Effector memory CD4-positive, alpha-beta T cell (primary cell): ENCODE measurements at places on chromosomes 2 and 18.

DNA sequence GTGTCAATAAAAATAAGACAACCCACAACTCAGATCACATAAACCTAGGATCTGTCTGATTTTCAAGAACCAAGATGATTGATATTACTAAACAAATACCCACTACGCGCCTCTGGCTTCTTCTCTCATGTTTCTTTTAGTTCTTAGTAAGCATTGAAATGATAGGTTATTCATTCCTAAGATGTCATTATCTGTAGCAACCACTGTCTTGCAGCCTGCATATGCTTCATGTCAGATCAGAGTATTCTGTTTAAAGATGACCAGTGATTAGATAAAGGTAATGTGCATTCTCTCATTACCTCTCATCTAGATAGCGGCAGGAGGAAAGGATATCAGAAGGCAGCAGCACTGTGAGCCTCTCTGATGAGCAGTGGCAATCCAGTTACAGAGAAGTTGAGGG lies 112.9 kb downstream of the SLC8A1 start:
- H3K36me3 ChIP-seq = no peaks in the 10 kb centered on the region
- no peak overlapping the region for H3K27ac ChIP-seq
- H3K27me3 ChIP-seq = no peaks in the 10 kb centered on the region
- H3K4me1 ChIP-seq = no peaks in the 10 kb centered on the region
- H3K4me3 ChIP-seq = no peak overlapping the region
- DNase-seq = no peak

DNA sequence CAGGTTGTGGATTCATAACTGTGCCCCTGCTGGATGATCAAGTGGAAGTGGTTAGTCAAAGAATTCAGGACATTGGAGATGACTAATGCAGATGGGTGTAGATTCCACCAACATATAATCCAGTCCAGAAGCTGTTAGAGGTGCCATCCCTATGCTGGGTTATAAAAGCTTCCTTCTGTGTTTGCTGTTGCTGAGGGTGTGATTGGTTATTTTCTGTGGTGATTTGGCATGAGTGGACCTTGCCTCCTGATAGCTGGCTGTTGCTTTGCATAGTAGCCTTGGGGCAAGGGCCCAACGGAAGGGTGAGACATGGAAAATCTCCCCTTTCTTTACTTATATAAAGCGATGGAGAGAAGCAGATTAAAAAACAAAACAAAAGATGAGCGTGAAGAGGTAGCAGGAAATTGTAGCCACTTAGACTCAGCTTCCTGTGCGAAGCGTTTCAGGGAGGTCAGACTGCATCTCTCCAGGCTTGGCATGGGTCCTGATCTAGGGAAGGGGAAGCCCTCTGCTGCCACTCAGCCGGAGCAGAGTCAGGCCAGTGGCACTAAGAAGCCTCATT lies 190.4 kb downstream of the FMNL2 start:
- no peaks in the 10 kb centered on the region for H3K4me1 ChIP-seq
- H3K4me3 ChIP-seq = no peak overlapping the region
- no peak for DNase-seq
- H3K27ac ChIP-seq = no peak overlapping the region
- no peaks in the 10 kb centered on the region for H3K36me3 ChIP-seq

DNA sequence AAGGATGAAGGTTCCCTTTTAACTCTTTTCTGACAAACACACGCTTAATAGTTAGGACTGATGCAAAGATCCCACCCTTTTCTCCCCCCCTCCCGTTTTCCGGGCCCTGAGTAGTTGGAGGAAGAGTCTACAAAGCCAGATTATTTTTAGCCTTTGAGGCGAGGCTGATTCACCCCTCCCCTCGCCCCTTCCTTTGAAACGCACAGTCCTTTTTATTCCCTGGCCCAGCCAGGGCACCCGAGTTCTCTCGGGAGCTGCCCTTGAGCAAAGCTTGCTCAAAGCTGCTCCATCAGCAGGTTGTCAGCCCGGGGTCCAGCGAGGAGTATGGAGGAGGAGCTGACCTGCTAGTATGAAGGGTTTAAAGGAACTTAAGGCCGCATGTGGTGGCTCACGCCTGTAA lies 47.1 kb upstream of the SPRED2 start:
- no peak overlapping the region for H3K27ac ChIP-seq
- no peak overlapping the region for H3K4me3 ChIP-seq
- no peaks in the 10 kb centered on the region for H3K27me3 ChIP-seq
- no peaks in the 10 kb centered on the region for H3K36me3 ChIP-seq
- H3K4me1 ChIP-seq = no peaks in the 10 kb centered on the region

GRCh38 chr2:224183086-224183485 lies 144.0 kb upstream of the SERPINE2 start:
- H3K27ac ChIP-seq = no peak overlapping the region
- no peaks in the 10 kb centered on the region for H3K27me3 ChIP-seq
- H3K4me3 ChIP-seq = no peak overlapping the region
- DNase-seq = no peak
- H3K36me3 ChIP-seq = no peaks in the 10 kb centered on the region
- no peaks in the 10 kb centered on the region for H3K4me1 ChIP-seq

DNA sequence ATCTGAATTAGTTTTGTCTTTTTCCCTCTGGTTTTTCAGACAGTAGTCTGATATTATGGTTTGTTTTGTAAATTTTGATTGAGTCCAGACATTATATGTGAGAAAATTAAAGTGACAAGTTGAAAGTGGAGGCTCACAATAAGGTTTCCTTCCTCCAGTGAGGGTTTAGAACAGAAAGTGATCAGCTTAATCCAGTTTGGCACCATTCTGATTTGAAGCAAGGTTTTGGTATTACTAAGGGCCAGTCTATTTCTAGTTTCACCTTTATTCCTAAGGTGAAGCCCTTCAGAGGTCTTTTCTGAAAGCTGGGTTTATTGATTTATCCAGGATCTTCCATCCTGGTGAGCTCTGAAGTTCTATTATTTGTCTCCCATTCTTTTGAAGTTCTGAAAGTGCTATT lies 68.7 kb downstream of the CDC42EP3 start:
- H3K4me1 ChIP-seq = peaks cover 19% of the 10 kb centered on the region
- H3K27me3 ChIP-seq = no peaks in the 10 kb centered on the region
- no peak for DNase-seq
- H3K27ac ChIP-seq = no peak overlapping the region
- H3K4me3 ChIP-seq = no peak overlapping the region
- peaks cover 13% of the 10 kb centered on the region for H3K36me3 ChIP-seq

DNA sequence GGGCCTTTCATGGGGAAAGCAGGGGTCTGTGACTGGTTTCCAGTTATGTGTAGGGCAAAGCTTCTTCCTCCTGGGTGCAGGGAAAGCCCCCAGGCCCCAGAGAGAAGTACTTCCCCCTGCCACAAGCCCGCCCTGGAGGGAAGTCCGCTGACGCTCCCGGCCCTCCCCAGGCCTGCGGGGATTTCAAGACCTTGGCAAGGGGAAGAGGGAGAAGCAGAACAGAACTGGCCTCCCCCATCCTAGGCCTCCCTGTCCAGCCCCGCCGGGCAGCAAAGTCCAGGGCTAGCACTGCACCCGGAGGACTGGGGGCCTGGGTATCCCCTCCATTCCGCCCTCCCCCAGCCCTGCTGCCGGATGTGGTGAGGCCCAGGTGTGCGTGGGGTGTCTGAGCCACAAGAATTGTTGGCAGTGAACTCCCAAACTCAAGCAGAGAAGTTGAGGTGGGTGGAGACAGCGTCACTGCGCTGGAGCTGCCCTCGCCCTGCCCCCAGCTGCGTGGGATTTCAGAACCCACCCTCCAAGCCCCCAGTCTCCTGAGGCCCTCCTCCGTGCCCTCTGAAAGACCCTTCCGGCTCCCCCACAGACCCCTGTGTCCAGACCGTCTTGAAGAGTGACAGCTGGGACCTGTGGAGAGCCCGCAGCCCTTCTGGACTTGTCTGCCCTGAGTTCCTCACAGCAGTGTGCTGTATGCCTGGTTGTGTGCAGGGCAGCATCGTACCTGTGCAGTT lies 1.1 kb upstream of the DUSP2 start:
- H3K4me1 ChIP-seq = peaks cover 62% of the 10 kb centered on the region
- no peaks in the 10 kb centered on the region for H3K27me3 ChIP-seq

GRCh38 chr18:7805880-7806279 lies 238.8 kb downstream of the PTPRM start:
- H3K27me3 ChIP-seq = no peaks in the 10 kb centered on the region
- H3K36me3 ChIP-seq = no peaks in the 10 kb centered on the region

DNA sequence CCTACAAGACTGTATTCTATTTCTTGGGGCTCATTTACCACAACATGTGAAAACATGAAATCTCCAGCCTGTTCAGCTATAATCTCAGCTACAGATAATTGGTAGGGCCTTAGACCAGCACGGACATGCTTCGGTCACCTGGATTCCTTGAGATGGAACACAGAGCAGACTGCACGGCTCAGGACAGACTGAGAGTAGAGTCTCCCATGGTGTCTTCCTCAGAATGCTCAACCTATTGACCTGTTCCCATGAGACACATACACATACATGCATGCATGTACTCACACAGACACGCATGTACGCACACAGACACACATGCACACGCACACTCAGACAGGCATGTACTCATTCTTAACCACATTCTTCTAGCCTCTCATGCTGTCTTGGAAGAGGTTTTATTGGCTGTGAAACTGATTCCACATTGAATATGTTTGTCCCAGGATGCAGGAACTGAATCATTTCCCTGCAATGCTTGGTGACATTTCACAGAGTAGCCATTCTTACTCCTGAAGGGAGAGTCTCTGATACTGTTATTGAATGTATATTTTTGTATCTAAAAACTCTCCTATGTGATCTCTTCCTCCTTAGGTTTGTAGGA lies 23.5 kb upstream of the BZW1 start:
- no peaks in the 10 kb centered on the region for H3K36me3 ChIP-seq
- H3K27ac ChIP-seq = no peak overlapping the region
- no peak overlapping the region for H3K4me3 ChIP-seq

DNA sequence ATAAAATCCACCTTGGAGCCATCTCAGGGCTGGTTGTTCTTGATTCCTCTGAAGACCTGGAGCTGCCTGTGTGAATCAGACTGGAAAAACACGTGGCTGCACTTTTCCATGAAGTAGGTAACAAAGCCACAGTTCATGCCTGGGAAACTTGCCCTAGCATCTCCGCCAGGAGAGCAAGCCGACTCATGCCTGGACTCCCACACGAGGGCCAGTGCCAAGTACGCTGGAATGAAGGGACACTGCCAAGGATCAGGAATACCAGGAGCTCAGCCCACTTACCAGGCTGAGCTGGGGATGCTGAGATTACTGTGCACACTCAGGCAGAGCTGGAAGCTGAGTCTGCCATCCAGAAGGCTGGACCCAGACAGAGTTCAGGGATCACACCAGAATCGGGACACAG lies 10.9 kb upstream of the FHL2 start:
- H3K4me1 ChIP-seq = no peaks in the 10 kb centered on the region
- H3K27ac ChIP-seq = no peak overlapping the region
- H3K27me3 ChIP-seq = peaks cover 2% of the 10 kb centered on the region
- H3K4me3 ChIP-seq = no peak overlapping the region

DNA sequence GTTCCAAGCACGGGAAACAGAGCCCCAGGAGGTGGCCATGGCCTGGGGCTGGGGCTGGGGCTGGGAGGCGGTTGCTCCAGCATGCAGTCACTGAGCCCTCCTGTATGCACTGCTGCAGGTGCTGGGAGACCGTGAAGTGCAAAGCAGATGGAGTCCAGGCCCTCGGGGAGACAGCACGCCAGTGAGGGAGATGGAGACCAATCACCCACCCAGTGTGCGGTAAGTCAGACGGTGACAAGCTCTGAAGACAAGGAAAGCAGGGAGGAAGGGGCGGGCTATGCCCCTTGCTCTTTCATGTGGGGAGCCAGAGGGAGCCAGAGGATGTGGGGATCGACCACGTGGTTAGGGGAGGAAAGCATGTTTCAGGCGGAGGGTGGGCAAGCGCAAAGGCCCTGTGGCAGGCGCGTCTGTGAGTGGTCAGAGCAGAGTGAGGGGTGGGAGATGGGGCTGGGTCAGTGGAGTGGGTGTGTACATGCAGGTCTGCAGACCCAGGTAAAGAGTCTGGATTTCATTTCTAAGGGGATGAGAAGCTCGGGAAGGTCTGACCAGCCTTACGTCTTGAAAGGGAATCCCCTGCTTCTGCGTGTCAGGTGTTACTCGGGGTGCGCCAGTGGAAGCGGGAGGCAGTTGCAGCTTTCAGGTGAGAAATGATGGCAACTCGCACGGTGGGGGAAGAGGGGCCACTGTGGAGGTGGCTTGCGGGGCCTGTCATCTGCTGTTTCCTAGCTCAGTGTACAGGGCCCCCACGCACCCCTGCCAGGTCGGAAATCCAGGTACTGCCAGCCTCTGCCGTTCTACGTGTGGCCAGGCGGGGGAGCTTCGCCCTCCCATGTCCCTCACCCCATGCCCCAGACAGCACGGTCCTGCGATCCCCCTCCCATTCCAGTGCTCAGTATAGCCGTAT lies 19.4 kb downstream of the RRM2 start:
- H3K4me3 ChIP-seq = no peak overlapping the region
- no peak for DNase-seq
- H3K27ac ChIP-seq = no peak overlapping the region
- H3K4me1 ChIP-seq = peaks cover 11% of the 10 kb centered on the region

- no peaks in the 10 kb centered on the region for H3K4me1 ChIP-seq
- no peaks in the 10 kb centered on the region for H3K27me3 ChIP-seq
- no peak overlapping the region for H3K27ac ChIP-seq
- H3K4me3 ChIP-seq = no peak overlapping the region
- no peaks in the 10 kb centered on the region for H3K36me3 ChIP-seq
- no peak for DNase-seq
Measured at GRCh38 chr18:4582431-4583335, 127.6 kb upstream of the DLGAP1 start.
